ENCODE measurements at places on chromosomes 16 and 17.

DNA sequence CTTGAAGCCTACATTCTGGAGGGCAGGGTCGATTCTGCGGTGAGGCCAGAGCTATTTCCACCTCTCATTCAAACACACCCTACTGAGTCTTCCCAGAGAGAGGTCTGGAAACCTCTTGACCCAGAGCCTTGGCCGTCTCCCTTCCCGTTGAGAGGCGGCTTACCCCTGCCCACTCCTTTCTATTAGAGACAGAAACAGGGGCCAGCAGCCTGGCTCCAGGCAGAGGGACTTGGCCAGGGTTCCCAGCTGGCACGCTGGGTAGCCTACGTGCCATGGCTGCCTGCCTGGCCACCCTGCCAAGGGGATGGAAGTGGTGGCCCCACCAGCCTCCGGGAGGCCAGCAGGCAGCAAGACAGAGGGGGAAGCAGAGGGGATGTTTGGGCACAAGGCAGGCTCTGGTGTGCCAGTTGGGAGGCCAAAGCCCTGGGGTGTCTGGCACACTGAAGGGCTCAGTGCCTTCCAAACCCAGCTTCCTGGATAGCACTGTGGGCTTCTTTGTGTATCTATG is 6.0 kb downstream of the STAC2 start:
- DNase-seq: no peak

DNA sequence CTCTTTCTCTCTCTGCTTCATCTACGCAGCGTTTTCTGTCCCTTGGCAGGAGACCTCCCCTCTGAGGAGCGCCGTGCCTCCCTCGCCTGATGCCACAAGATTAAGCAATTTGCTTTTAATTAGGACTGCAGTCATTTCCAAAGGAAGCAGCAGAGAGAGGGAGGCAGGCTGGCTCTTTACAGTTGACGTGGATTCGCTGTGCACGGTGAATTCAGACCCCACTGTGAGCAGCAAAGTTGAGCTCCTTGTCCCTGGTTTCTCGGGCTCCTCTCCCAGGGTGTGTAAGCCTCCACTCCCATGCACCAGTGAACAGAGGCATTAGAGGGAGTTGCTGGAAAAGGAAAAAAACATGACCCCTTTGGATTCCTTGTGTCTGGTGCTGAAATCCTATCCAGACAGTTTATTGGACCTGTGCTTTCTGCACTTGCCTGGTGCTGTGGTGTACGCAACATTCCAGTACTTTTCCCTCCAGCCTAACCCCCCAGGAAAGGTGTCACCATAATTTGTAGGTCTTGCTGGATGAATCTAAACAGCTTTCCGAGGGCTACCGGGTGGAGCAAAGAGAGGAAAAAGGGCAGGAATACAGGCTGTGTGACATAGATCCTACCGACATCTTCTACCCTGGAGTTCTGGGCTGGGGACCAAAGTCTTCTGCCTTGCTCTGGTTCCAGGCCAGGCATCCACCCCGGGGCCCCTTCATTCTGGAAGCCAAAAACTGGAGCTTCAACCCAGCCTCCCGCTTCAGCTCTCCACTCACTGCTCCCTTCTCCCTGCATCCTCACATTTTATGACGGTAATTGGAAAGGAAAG is 171.0 kb downstream of the MAF start:
- no peak for DNase-seq

DNA sequence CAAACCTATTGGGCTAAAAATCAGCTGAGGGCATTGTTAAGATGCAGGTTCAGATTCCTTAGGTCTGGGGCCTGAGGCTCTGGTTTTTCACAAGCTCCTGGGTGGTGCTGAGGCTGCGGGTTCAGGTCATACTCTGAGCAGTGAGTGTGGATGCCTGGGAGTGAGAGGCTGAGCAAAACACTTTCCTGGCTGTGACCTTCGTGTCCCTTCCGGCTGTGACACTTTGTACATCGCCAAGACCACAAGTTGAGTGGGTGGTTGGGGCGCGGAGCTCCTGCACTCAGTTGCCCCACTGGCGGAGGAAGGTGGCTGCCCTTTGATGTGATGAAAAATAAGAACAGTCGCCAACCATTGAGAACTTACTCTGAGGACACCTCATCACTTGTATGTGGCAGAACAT is 24.8 kb downstream of the CCR7 start:
- DNase-seq: no peak

DNA sequence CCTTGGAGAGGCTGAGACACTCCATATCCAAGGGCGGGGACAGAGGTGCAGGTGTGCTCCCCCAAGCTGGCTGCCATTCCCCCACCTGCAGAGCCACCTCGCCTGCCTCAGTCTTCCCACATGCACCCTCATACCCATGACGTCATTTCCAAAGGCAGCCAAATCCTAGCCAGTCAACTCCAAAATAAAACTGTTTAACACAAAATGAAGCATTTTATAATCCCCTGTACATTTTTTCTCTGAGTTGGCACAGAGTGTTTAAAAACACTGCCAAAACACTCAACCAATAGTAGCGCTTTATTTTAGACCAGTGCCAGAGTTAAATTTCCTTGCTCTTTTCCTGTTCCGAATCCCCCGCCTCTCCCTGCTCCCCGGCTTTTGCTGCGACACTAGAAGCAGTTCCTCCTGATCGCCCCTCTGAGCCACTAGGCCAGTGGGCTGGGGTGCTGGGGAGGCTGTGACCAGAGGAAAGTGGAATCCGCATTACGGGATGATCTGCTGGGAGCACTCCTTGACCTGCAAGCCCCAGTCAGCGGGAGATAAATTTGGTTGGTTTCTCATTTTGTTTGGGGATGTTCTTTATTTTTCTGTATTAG is 139.5 kb downstream of the ZNF423 start:
- no peak for DNase-seq

- no peak for DNase-seq
Measured at GRCh38 chr16:85523602-85524364, 89.3 kb upstream of the GSE1 start.

DNA sequence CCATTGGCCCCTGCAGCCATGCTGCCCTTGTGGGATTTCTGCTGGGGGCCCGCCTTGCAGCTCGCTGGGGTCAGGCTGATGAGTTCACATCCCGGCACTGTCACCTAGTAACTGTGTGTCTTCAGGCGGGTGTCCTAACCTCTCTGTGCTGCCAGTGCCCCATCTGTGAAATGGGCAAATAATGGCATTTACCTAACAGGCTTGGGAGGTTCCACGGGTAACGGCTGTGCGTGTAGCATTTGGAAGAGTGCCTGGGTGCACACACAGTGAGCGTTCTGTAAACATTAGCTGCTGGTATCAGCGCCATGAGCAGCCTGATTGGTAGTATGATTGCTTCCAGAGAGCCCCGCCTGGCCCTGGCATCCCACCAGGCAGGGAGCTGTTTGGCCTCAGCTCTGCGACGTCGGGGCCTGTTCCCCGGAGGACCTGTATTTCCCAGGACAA is 167.3 kb upstream of the GSE1 start:
- DNase-seq: no peak

DNA sequence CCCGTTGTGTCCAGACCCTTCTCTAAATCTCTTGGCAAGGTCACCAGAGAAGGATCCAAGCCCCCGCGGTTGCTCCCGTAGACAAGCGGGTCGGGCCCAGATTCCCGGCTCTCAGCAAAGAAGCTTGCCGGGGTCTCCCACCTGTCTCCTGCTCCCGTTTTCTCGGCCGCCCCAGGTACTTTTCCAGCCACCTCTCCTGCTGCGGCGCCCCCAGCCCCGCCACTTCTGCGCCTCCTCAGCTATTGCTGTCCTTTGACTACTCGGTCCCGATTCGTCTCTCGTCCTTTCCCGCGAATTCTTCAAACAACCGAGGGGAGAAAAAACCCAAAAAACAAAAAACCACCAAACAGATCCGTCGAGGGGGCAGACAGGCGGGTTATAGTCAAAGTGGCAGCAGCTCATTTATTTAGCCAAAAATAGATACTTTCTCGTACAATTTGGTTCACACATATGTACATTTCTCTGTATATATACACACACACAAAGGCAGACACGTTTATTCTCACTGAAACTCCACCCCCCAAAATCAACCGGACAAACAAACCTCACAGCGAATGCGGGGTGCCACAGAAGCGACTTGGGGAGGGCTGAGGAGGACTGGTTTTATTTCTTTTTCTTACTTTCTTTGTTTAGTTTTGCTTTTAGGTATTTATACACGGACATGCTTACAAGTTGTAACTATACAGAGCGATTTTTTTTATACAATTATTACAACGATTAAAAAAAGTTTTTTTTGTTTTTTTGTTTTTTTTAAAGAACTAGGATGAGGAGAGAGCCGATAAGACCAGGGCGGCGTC is 3.5 kb downstream of the IRX3 start:
- DNase-seq: no peak

DNA sequence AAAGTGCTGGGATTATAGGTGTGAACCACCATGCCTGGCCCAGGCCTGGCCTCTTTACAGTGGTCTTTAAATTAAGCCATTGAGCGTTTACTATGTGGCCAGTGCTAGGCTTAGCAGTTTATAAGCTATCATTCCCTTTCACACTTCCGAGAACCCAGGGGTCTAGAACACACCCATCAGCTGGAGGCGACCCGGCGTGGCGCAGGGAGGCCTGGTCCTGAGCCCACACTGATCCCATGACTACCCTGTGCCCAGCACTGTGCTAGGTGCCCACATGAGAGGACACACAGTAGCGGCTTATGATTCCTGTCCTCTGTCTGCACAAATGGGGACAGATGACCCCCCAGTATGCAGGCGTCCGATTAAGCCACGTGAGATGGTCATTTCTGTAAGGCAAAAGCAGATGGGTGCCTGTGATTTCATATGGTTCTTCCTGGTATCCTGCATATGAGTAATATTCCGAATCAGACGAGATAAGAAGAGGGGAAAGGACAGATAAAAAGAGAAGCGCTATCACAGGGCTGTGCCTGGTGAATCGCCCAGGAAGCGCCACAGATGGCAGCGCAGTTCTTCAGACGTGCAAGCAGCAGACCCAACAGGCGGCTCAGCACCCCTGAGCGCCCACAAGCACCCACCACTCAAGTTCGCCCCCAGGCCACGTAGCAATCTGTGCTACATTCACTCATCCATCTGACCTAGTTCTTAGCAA is 5.3 kb downstream of the OSGIN1 start:
- DNase-seq: no peak

- no peak for DNase-seq
Measured at GRCh38 chr17:40093580-40094201, 6.7 kb downstream of the NR1D1 start.

DNA sequence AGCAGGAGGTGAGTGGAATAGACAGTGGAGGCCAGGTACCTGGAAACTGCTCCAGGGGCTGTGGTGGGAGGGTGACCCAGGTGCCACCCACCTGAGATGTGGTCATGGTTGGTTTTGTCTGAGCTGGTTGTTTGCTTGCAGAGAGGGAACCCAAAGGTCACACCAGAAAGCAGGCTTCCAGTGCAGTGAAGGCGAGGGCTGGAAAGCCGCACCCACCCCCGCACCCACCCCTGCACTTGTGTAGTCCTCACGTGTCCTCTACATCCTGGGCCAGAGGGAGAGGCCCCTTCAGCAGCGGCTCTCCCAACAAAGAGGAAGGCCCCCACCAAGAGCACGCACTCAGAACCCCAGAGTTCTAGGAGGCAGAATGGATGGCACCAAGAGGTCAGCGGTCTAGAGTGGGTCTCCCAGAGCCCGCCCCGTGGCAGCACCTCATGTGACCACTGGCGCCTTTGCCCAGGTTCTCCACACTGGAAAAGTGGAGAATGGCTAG is 92.6 kb upstream of the CBX4 start:
- no peak for DNase-seq

GRCh38 chr16:87303431-87303930 is 13.7 kb downstream of the C16orf95 start:
- DNase-seq: no peak

GRCh38 chr16:75379339-75379738 is 54.0 kb downstream of the CFDP1 start:
- DNase-seq: no peak

GRCh38 chr16:84730406-84731106 is 30.8 kb downstream of the USP10 start:
- DNase-seq: peak; percentile 34

GRCh38 chr17:50627036-50627781 is 7.5 kb upstream of the ABCC3 start:
- DNase-seq: no peak

- DNase-seq: no peak
Measured at GRCh38 chr17:40564195-40564882, 933 bp downstream of the CCR7 start.

- DNase-seq: no peak
Measured at GRCh38 chr17:75922963-75923874, 17.6 kb downstream of the FBF1 start.

GRCh38 chr17:41967141-41967920 is 736 bp downstream of the CNP start:
- DNase-seq: no peak

DNA sequence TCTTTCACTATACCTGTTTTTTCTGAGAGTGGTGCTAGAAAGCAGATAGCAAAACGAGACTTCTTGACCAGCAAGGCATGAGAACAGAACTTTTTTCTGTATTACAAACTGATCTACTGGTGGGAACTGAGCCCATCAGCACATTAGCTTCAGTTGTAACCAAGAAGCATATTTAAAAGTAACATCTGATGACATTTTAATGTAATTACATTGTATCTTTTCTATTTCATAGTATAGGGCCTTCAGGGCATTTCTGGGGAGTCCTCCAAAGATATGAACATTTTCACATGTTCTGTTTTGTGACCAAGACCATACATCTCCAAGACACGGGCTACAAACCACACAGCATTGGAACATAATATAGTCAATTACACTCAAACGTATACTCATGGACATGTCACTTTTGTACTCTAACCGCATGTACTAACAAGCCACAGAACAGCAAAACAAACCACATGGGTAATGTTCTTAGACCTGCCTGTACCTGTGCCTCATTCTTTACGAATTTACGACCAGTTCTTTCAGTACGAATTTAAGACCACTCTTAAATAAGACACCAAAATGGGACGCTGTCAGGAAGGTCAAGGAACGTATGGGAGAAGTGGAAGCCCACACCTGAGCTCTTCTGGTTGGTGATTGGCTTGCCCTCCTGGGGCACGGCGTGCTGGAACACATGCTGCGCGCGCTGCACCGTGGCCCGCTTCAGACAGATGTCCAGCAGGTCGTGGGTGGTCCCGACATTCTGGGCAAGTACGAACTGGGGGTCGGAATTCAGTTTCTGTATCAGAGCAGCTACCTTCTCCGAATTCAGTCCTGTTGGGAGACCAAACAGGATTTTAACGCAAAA is 825 bp downstream of the BLMH start:
- peak; percentile 34 for DNase-seq

DNA sequence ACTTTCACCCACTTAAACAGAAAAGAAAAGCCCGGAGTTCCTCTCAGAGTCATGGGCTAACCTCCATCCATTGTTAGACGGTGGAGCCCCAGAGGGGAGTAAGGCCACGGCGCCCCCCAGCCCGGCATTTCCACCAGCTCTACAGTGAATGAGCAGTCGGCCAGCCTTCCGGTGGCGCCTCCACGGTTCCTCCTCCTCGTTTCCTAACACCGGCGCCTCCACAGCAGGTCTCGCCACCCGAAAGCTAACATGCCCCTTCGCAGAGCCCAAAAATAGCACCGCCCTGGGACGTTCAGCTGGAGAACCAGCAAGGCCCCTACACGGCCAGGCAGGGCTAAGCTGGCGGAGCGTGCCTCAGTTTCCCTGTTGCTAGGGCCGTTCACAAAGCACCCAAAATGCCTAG is 858 bp downstream of the MMD start:
- DNase-seq: peak; percentile 14

- no peak for DNase-seq
Measured at GRCh38 chr17:77948690-77949114, 9.8 kb upstream of the TNRC6C start.

All from KG1 (cell line).